ENCODE measurements at places on chromosomes 4 and X. TPM values are rescaled to one million over a fixed set of nuclear protein-coding genes. Genes with fewer than 3 reads are reported as not detected.

Gene FGB
- not detected for total RNA-seq

Gene PHKA1
- total RNA-seq = 10.1 TPM

Gene SATL1
- total RNA-seq = 0.18 TPM

Gene XAGE2
- not detected for total RNA-seq

All from neural crest cell (in vitro differentiated cells).